ENCODE measurements at places on chromosomes 4 and X.

DNA sequence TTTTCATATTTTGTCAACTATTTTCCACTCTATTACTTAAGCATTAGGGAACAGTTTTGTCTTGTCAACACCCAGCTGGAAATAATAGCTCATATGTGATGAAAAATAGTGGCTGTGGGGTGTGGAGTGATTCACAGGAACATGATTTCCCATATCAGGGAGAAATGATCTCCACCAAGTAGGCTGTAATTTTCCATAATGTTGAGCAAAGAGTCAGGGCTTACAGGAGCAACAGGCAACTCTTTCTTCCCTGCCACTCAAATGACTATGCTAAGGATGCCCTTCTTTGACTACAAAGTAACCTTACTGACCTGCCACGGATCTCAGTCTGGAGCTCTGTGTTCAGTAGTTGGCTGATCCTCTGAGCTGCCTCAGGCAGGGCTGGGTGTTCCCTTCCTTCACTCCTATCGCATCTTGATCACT is 90.0 kb upstream of the GATB start:
- no peak for DNase-seq

GRCh38 chrX:103157496-103158316 is 57.2 kb upstream of the BEX4 start:
- peak; percentile 48 for DNase-seq

DNA sequence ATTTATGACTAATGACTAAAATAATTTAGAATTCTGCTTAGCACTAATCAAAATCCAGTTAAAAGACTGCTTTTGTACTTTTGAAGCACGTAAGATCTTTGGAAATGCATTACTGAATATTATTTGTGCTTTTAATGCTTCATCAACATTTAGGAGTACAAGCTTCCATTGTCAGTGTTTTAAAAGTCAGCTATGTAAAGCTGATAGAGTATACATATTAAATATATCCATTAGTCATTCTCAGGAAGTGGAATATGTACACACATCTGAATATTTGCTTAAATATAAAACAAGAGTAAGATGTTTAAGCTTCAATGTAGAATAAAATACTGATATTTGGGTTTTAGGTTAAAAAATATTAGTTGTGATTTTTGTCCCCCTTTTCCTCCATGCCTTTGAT is 54.1 kb downstream of the ANK2 start:
- no peak for DNase-seq

- DNase-seq = no peak
These were observed 646 bp upstream of the FAM3A start for GRCh38 chrX:154516656-154517100.

GRCh38 chrX:153874085-153874365 is 11.9 kb downstream of the L1CAM start:
- no peak for DNase-seq

- DNase-seq = no peak
These were observed 132.2 kb downstream of the KLHL8 start for GRCh38 chr4:87088186-87088585.

GRCh38 chr4:60822986-60823385 is 377.1 kb upstream of the ADGRL3 start:
- DNase-seq = no peak

DNA sequence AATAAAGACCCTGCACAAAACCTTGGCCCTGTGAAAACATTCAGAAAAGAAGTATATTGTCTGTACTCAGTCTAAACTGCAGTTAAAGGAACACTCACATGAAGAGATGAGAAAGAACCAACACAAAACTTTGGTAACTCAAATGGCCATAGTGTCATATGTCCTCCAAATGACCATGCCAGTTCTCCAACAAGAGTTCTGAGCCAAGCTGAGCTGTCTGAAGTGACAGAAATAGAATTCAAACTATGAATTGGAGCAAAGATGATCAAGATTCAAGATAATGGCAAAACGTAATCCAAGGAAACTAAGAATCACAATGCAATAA is 739.3 kb upstream of the NDST4 start:
- no peak for DNase-seq

- DNase-seq = no peak
These were observed 166.8 kb downstream of the STIM2 start for GRCh38 chr4:27027428-27027827.

DNA sequence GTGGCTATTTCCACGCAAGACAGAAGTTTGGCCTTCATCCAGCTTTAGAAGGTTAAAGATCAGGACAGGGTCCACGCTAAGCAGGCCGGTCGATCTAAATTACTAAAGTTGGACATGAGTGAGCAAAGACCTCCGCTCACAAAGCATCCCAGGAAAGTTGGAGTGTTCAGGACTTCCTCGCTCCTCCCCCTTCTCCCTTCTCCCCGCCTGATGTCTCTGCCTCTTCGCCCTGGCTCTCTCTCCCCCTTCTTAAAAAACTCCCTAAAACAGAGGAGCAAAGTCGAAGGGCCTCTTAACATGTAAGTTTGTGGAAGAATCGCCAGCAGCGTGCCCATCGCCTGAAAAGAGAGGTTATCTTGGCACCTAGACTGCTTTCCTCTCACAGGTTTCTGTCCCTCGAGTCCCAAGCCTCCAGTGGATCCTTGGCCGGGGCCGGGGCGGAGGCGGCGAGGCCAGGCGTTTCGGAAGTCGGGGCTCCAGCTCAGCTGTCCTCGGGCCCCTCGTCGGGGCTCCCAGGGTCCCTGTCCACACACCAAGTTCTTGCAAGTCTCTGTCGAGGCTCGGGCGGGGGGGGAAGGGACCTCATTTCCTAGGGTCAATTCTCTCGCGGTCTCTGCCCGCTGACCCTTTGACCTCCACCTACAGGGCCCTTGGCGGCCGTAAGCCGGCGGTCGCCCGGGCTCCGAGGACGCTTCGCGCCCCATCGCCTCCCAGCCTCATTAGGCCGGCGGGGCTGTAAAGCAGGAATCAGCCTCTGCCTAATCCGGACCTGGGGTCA is 7.6 kb downstream of the ZIC3 start:
- no peak for DNase-seq

DNA sequence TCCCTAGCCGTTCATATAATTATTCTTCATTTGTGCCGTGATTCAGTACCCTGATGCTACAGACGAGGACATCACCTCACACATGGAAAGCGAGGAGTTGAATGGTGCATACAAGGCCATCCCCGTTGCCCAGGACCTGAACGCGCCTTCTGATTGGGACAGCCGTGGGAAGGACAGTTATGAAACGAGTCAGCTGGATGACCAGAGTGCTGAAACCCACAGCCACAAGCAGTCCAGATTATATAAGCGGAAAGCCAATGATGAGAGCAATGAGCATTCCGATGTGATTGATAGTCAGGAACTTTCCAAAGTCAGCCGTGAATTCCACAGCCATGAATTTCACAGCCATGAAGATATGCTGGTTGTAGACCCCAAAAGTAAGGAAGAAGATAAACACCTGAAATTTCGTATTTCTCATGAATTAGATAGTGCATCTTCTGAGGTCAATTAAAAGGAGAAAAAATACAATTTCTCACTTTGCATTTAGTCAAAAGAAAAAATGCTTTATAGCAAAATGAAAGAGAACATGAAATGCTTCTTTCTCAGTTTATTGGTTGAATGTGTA is 7.0 kb downstream of the SPP1 start:
- DNase-seq = no peak

- DNase-seq = no peak
These were observed 3.1 kb downstream of the PRKG2 start for GRCh38 chr4:81211956-81212355.

- no peak for DNase-seq
These were observed 48.2 kb downstream of the THAP9 start for GRCh38 chr4:82948647-82949204.

GRCh38 chrX:12910423-12911121 is 4.2 kb downstream of the TLR8 start:
- DNase-seq = no peak

DNA sequence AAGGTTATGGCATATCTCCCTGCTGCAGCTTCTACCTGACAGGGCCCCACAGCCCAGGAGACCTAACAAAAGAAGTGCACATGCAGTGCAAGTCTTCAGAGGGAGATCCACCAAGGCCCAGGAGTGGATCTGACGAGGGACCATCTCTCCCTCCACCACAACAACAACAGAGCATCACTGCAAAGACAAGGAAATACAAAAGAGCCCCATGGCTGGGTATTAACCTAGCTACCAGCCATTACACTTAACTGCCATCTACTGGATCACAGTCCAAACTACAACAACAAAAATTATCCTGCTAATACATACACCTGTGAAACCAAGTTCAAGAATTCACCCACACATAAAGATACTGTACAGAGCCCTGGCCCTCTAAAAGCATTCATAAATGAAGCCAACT is 280.2 kb upstream of the SLC7A11 start:
- peak; percentile 16 for DNase-seq

DNA sequence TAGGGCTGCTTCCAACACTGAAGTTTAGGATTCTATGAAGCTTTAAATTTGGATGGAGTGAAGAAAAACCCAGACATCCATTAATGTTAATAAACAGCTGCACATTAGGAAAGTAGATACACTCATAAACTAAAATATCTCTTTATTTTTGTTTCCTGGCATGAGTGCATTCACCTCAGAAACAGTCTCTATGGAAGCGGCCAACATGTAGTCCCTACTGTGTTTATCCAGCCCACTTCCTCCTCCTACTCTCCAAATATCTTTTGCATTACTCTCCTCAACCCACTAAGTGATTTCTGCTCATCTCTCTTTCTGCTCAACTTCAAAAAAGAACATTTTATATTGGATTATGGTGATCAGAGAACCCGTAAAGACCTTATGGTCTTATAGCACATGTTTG is 180.3 kb upstream of the MXRA5 start:
- DNase-seq = no peak

Data from MM.1S (cell line).